ENCODE measurements at places on chromosomes 16 and 17.

GRCh38 chr17:81939881-81940385, 2.8 kb upstream of the PYCR1 start:
- DNase-seq: no peak

GRCh38 chr17:45311401-45311759, 5.4 kb downstream of the MAP3K14 start:
- no peak for DNase-seq

DNA sequence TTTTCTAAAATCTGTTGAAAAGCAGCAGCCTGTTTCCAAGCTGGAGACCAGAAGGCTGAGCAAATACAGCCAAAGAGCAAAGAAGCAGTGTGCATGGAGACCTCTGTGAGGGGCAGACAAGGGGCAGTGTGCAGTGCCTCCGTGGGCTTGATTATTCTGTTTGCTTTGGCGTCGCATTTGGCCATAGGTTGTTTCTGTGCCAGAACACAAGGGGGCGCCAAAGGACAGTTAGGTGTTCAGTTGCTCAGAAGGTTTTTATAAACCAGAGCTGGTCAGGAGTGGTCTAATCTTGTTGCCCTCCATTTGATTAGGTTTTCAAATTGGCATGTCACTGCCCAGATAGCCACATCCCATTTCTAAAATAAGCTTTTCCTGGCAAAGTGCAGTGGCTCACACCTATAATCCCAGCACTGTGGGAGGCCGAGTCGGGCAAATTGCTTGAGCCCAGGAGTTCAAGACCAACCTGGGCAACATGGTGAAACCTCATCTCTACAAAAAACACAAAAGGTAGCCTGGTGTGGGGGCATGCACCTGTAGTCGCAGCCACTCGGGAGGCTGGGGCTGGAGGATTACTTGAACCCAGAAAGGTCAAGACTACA, 10.6 kb downstream of the MYH3 start:
- DNase-seq: peak; percentile 64

- DNase-seq: no peak
These were observed 3.0 kb upstream of the CCR7 start for GRCh38 chr17:40568074-40568836.
